ENCODE measurements at places on chromosomes 6 and 20. TPM values are rescaled to one million over a fixed set of nuclear protein-coding genes. Genes with fewer than 3 reads are reported as not detected.

Gene ELOVL2
- total RNA-seq = 0.05 TPM

Gene SLC17A2
- not detected for total RNA-seq

Gene SAMD3
- 5.1 TPM for total RNA-seq

Gene PNRC1
- 143 TPM for total RNA-seq

Gene ADGB
- total RNA-seq = 0.72 TPM

Gene HLA-DQB1
- 6.5 TPM for total RNA-seq

Gene MEP1A
- total RNA-seq = 38.0 TPM

Gene HEBP2
- 93.6 TPM for total RNA-seq

Gene PIM1
- total RNA-seq = 15.6 TPM

Gene CD93
- total RNA-seq = 20.3 TPM

Gene TASP1
- 9.4 TPM for total RNA-seq

Gene BTBD3
- total RNA-seq = 33.8 TPM

GRCh38 chr20:13147071-13147963 lies 73.8 kb upstream of the ISM1 start:
- H3K4me3 ChIP-seq = no peak overlapping the region
- DNase-seq = no peak
- no peak overlapping the region for H3K27ac ChIP-seq
- H3K36me3 ChIP-seq = no peaks in the 10 kb centered on the region
- no peaks in the 10 kb centered on the region for H3K4me1 ChIP-seq

DNA sequence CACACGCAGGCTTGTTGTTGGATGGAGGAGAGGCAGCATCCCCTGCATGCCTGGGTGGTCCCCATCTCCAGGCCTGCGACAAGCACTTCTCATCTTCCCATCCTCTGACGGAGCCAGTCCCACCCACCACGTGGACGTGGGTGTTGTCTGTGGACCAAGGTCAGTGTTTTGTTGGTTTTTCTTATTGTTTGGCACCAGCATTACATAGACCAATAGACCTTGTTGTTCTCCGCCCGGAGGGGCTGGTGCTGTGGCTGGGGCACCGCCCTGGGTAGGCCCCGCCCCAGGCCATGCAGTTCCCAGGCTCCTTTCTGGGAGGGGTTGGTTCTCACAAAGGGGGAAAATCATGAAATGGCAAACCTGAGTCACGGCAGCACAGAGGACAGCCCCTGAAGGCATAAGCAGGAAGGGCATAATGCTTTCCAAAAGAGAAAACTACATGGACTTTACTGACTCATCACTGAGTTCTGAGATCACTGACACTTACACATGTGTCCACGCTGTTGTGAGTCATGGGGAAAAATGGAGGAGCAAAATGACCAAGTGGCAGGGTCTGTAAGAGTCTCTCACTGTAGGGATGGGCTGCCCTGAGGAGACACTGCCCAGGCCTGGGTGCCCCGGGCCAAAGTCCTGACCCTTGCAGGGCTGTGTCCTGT lies 90.8 kb downstream of the THBS2 start:
- H3K4me3 ChIP-seq = no peak overlapping the region
- H3K27ac ChIP-seq = no peak overlapping the region
- no peaks in the 10 kb centered on the region for H3K36me3 ChIP-seq

DNA sequence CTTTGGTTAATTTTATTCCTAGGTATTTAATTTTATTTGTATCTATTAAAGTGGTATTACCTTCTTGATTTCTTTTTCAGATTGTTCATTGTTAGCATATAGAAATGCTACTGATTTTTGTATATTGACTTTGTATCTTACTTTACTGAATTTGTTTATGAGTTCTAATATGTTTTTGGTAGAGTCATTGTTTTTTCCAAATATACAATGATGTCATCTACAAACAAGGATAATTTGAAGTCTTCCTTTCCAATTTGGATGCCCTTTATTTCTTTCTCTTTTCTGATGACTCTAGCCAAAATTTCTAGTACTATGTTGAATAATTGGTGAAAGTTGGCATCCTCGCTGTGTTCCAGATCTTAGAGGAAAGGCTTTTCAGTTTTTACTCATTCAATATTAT lies 43.0 kb upstream of the HMGCLL1 start:
- no peak overlapping the region for H3K4me3 ChIP-seq
- no peaks in the 10 kb centered on the region for H3K27me3 ChIP-seq
- no peak for DNase-seq
- H3K27ac ChIP-seq = no peak overlapping the region
- H3K36me3 ChIP-seq = no peaks in the 10 kb centered on the region

DNA sequence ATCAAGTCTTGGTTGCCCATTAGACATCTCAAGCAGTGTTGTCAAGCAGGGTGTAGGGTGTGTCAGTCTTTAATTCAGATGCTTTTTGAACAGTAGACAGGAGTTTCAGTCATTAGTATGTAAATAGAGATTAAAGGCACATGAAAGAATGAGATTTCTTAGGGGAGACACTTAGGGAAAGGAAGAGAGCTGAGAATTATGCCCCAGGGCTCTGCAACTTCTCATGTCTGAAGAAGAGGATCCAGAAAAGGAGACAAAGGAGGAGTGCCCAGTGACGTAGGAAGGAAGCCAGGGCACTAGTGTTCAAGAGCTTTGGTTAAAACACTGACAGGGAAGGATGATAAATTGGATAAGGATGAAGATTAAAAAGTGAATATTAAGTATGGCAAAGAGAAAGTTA lies 569.7 kb downstream of the NKAIN2 start:
- H3K4me1 ChIP-seq = no peaks in the 10 kb centered on the region
- H3K27ac ChIP-seq = no peak overlapping the region
- no peak overlapping the region for H3K4me3 ChIP-seq
- no peaks in the 10 kb centered on the region for H3K27me3 ChIP-seq

DNA sequence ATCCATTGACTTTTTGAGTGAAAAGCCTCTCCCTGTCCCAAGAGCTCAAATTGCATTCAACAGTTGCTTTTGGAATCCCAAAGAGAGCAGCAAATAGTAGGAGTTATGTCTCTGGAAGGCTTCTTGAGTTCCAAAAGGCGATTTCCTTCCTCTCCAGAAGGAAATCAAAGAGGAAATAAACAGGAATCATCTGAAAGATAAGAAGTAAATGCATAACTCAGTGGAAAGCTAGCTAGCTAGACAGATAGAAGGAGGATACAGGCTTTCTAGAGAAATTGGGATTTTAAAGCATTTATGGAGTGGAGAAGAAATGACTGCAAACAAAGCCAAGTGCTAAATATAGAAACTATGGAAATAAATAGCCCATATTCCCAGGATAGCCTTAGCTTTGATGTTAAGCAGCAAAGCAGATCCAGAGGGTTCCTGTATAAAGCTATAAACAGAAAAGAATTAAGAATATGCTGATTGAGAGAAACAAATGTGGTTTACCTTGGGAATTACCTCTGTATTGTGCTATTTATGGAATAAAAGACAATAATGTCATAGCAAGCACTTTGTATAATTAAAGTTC lies 214.7 kb downstream of the PLCB1 start:
- H3K27ac ChIP-seq = no peak overlapping the region
- no peak for DNase-seq
- H3K4me3 ChIP-seq = no peak overlapping the region
- no peaks in the 10 kb centered on the region for H3K36me3 ChIP-seq

- H3K4me3 ChIP-seq = peak overlapping the region; percentile 45
- no peak for DNase-seq
- no peak overlapping the region for H3K27ac ChIP-seq
- peaks cover 12% of the 10 kb centered on the region for H3K27me3 ChIP-seq
- H3K36me3 ChIP-seq = no peaks in the 10 kb centered on the region
- no peaks in the 10 kb centered on the region for H3K4me1 ChIP-seq
These were observed 24.6 kb downstream of the RIPOR2 start for GRCh38 chr6:24910961-24911725.

GRCh38 chr20:58893355-58894120 lies 41.0 kb downstream of the GNAS start:
- DNase-seq = no peak
- peaks cover 14% of the 10 kb centered on the region for H3K4me1 ChIP-seq
- H3K27me3 ChIP-seq = no peaks in the 10 kb centered on the region
- H3K4me3 ChIP-seq = no peak overlapping the region

GRCh38 chr6:137878486-137879285 lies 11.6 kb downstream of the TNFAIP3 start:
- DNase-seq = no peak
- no peaks in the 10 kb centered on the region for H3K4me1 ChIP-seq
- no peaks in the 10 kb centered on the region for H3K27me3 ChIP-seq
- no peak overlapping the region for H3K27ac ChIP-seq
- H3K4me3 ChIP-seq = no peak overlapping the region

- H3K4me1 ChIP-seq = no peaks in the 10 kb centered on the region
- no peaks in the 10 kb centered on the region for H3K36me3 ChIP-seq
- H3K4me3 ChIP-seq = no peak overlapping the region
- no peak overlapping the region for H3K27ac ChIP-seq
- no peaks in the 10 kb centered on the region for H3K27me3 ChIP-seq
These were observed 1.9 kb upstream of the TRAPPC3L start for GRCh38 chr6:116547358-116547757.

- no peaks in the 10 kb centered on the region for H3K27me3 ChIP-seq
- H3K4me1 ChIP-seq = no peaks in the 10 kb centered on the region
These were observed 45.5 kb upstream of the KIF25 start for GRCh38 chr6:167951781-167952511.

DNA sequence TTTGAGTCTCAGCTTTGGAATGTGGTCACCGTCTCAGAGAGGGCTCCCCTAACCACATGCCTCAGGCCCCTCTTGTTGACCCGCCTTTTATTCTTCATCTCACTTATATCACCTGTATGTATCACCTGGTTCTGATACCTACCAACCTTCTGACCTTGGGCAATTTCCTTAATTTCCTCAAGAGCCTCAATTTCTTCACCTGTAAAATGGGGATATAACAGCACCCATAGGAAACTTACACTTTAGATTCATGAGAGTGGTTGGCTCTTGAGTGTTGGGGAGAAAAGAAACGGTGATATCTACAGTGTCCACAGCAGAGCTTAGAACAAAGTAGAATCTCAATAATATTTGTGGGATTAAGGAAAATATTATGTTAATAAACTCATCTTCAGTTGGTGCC lies 4.0 kb upstream of the DDX27 start:
- H3K27ac ChIP-seq = no peak overlapping the region
- no peaks in the 10 kb centered on the region for H3K27me3 ChIP-seq
- no peaks in the 10 kb centered on the region for H3K36me3 ChIP-seq
- no peak overlapping the region for H3K4me3 ChIP-seq
- peaks cover under 1% of the 10 kb centered on the region for H3K4me1 ChIP-seq
- no peak for DNase-seq

DNA sequence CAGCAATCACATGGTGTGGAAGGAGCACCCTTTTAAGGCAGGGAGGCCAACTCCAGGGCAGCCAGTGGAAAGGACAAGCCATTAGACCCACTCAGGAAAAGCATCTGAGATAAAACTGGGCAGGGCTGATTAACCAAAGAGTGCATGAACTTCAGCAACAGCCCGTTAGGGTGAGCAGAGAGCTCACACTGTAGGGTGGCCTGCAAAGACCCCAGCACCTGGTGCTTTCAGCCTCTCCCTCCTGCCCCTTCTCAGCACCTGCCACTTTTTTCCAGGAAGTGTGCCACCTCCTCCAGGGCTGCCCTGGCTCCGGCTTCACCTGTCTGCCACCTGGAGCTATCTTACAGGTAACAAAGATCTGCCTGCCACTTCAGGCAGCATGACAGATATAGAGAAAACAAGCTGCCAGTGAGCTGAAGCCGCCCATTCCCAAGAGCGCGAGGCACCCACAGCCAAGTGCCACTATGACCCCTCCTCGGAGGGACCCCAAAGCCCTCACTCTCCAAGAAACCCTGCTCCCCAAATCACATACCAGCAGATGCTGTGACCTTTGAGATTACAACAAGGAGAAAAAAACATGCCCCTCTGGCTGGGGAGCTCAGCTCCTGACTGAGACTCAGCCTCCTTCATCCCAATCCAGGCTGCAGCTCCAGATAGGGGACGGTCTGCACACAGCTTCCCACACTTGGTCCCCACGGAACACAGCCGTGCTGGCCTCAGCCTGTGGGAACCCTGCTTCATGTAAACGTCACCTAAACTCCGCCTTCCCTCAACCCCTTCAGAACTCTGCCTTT lies 71.2 kb downstream of the ABHD12 start:
- H3K4me3 ChIP-seq = no peak overlapping the region
- peak; percentile 20 for DNase-seq

- DNase-seq = peak; percentile 11
- no peaks in the 10 kb centered on the region for H3K4me1 ChIP-seq
- no peak overlapping the region for H3K27ac ChIP-seq
- no peaks in the 10 kb centered on the region for H3K27me3 ChIP-seq
- no peaks in the 10 kb centered on the region for H3K36me3 ChIP-seq
These were observed 91.2 kb downstream of the DLL1 start for GRCh38 chr6:170199716-170200115.

- no peak overlapping the region for H3K4me3 ChIP-seq
- DNase-seq = no peak
- H3K27me3 ChIP-seq = no peaks in the 10 kb centered on the region
These were observed 124.7 kb downstream of the HFE start for GRCh38 chr6:26211963-26212362.

DNA sequence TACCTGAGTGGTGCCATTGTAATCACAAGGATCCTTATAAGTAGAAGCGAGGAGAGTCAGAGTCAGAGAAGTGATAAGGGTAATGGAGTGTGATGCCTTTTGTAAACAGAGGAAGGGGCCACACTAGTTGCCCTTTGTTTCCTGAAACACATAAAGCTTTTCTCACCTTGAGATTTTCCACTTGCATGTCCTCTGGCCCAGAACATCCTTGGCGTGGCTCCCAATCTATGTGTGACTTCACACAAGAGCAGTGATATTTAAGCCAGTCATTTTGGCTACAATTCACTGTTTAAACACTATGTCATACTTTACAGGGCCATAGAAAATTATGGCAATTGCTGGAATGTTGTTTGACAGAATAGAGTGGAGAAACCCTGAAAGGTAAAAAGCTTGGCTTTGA lies 121.2 kb upstream of the BTN3A2 start:
- H3K27ac ChIP-seq = peak overlapping the region; percentile 77
- H3K4me3 ChIP-seq = no peak overlapping the region
- H3K36me3 ChIP-seq = no peaks in the 10 kb centered on the region
- DNase-seq = peak; percentile 84
- H3K4me1 ChIP-seq = peaks cover 7% of the 10 kb centered on the region
- H3K27me3 ChIP-seq = no peaks in the 10 kb centered on the region

- no peak overlapping the region for H3K27ac ChIP-seq
- H3K4me3 ChIP-seq = no peak overlapping the region
- no peaks in the 10 kb centered on the region for H3K36me3 ChIP-seq
- H3K27me3 ChIP-seq = no peaks in the 10 kb centered on the region
These were observed 265.2 kb downstream of the QKI start for GRCh38 chr6:163679753-163680152.

Measured in colonic mucosa (tissue), 4 donors.